Thoracic aorta (tissue), 2 donors: ENCODE measurements at places on chromosomes 6 and 20.

DNA sequence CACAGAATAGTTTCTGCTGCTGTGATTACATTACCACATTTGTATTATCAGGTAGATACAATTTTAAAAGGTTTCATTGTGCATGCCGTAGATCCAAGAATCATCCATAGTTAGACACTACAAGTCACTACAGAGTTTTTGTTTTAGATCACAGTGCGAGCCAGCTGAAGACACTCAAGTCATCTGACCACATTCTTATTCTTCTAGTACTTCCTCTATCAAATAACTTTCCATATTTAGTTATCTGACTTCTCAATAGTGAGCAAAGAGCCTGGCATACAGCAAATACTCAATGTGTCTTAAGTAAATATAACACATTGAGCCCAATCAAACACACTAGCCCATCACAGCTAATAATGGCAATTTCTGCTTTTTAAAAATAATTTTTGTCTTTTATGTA is 195.4 kb downstream of the ASCC3 start:
- no peak for DNase-seq

GRCh38 chr20:64057628-64058498 is 5.1 kb upstream of the TCEA2 start:
- no peak for DNase-seq

DNA sequence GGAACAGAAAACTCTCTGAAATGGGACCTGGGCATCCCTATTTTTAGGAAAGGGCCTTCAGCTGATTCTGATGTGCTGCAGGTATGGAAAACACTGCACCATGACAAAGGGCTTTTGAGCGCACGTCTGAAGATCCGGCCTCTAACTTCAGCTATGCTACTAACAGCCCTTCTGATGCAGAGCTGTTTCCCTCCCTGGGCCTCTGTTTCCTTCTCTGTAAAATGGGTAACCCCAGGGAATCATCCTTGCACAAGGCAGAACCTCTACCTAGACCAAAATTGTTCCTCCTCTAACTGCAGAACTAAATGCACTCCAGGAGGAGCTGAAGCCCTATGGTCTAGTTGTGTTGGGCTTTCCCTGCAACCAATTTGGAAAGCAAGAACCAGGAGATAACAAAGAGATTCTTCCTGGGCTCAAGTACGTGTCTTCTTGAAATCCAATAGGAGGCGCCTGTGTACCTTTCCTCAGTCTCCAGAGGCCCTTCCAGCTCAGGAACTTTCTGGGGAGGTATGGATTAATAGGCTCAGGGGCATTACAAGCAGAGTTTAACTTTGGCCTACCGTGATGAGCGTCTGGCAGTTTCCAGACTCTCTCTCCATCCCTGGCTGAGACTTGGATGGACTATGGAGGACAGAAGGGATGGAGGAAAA is 5.9 kb downstream of the GPX5 start:
- no peak for DNase-seq

DNA sequence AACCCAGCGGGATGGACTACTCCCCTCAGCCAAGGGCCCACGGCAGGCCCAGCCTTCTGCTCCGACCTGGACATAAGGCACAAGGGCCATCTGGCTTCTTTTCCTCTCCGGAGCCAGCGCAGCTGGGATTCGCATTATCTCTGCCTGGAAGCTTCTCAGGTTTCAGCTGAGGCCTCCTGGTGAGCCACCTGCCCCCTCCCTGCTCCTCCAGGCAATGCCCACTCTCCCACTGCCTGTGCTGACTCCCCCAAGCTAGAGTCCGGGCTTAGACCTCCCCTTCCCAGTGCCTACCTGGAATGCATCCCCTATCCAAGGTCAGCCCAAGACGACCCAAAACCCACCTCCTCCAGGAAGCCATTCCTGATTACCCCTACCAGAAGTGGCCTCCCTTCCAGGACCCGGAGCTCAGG is 60.7 kb downstream of the EZR start:
- DNase-seq = no peak

DNA sequence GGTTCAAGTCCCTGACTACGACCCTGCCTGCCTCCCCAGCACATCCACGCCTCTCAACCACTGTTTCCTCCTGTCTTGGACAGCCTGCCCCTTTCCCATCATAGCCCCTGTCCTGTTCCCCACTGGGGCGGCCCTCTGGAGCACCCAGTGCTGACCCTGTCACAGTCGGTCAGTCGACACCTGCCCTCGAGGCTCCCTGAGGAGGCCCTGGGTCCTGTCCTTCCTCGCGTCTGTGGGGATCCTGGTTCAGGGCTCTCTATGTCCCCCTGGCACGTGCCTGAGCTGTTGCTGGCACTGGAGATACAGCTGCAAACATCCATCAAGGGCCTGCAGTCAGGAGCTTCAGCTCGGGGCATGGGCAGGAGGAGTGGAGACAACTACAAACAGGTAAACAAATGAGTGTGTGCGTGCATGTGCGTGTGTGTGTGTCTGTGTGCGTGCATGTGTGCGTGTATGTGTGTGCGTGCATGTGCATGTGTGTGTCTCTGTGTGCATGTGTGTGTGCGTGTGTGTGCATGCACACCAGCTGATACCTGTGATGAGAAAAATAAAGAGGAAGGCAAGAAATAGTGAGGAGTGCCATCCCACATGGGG is 132.8 kb downstream of the PHACTR3 start:
- no peak for DNase-seq
